Activated naive CD4-positive, alpha-beta T cell treated with Interleukin-2 at 50 U/mL for 16 hours (primary cell): ENCODE measurements at places on chromosomes 12 and 14.

DNA sequence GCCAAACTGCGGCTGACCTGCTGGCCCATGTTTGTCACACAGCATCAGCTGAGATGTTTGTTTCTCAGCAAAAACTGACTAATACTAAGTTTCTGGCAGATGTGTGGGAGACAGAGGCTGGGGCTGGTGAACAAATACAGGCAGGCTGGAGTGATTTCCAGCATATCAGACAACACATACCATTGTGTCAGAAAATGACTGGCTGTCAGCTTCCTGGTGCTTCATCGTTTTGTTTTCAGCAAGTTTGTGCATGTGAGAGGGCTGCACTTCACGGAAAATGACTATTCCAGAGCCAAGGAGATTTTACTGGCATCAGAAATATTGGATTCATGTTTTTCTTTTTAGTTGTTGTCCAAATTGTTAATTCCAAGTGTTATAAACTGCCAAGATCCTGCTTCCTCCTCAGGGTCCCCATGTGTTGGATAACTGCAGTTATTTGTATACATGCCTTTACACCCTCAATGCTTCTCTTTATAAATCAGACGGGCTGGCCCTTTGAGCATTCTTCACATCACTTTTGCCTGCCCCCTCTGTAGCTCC, 145.7 kb downstream of the GALC start:
- DNase-seq: no peak

DNA sequence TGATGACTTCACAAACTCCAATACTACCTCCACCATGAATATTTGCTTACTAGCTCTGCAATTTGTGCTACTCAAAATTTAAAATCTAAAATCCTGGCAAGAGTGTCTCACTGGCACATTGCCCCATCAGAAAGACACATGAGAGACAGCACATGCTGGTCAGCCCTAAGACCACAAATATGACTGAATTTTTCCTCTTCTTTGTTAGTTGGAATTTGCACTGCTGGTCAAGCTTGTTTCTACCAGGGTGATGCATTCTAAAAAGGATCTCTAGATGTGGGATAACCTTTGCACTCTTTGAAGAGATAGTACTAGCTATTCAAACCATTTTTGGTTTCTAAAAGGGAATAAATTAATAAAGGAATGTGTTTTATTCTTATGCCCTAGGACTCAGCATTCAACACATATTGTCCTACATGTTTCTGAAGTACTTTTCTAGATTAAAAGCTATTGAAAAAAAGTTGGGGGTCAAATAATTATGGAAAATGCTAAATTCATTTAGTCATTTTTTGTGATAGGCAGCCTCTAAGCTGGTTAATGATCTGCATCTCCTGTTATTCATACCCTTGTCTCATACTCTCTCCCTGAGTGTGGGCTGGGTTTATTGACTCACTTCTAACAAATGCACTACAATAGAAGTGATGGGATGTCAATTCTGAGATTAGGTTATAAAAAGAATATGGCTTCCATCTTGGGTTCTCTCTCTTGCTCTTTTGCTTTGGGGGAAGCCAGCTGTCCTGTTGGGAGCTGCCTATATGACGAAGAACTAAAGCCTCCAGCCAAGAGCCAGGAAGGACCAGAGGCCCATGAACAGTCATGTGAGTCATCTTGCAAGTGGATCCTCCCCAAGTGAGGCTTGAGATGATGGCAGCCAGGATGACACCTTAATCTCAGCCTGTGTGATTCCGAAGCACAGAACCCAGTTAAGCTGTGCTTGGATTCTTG, 211.5 kb upstream of the CRY1 start:
- no peak for DNase-seq

DNA sequence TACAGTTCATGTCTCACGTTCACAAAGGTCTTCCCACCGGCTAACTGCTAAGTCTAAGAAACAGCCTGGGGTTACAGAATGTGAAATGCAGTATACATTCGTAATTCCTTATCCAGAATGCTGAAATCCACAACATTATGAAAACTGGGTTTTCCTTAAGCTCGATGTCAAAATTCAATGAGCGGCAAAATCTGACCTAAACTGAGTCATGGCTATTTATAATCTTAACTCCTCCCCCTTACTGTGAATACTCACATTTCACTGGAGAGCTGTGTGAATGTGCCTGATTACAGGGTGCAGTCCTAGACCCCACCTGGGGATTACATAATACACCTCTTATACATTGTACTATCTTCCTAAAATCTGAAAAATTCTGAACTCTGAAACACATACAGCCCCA, 35.3 kb downstream of the STX2 start:
- DNase-seq: no peak

DNA sequence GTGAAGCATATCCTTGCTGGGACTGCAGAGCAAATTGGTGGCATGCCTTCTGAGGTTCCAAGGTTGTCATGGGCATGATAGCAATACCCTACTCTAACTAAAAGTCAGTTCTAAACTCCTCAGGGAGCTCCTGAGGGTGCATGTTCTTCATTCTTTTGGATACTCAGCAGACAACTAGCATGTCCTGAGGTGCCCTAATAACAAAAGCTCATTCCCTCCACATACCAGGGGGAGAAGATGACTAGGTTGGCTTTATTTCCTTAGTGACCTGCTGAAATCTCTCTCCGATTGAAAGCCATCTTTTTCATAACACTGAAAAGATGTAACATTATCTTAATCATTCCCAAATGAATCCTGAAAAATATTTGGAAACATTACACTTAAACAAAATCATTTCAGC, 188.7 kb upstream of the IGF1 start:
- no peak for DNase-seq

DNA sequence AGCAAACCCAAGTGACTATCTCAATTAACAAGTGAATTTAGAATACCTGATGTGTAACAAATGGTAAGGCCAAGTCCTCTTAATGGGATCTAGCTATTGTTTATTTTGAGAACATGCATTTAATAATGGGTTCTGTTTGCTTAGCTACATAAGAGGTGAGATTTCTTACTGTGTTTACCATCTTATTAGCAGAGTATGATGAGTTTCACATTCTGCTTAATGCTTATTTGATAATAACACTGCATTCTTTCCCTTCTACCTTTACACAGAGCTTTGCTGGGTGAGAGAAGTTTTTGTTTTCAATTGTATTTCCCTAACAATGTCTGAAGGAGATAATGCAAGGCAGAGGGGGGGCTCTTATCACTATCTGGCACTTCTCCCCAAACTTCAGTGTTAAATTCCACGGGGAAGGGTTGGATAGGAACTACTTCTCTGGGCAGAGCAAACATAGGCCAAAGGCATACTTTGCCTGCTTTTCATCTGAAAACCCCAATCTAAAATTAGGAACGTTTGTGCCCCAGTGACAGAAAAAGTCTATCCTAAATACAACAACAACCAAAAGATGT, 129.0 kb upstream of the ATXN7L3B start:
- no peak for DNase-seq

DNA sequence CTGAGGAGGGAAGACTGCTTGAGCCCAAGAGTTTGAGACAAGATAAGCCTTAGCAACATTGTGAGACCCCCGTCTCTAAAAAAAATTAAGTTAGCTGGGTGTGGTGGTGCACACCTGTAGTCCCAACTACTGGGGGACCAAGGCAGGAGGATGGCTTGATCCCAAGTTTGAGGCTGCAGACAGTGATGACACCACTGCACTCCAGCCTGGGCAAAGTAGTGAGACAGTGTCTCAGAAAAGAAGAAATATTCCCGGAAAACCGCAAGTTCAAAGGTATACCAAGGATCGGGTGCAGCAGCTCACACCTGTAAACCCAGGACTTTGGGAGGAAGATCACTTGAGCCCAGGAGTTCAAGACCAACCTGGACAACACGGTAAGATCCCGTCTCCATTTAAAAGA, 5.8 kb downstream of the PTGES3 start:
- no peak for DNase-seq

DNA sequence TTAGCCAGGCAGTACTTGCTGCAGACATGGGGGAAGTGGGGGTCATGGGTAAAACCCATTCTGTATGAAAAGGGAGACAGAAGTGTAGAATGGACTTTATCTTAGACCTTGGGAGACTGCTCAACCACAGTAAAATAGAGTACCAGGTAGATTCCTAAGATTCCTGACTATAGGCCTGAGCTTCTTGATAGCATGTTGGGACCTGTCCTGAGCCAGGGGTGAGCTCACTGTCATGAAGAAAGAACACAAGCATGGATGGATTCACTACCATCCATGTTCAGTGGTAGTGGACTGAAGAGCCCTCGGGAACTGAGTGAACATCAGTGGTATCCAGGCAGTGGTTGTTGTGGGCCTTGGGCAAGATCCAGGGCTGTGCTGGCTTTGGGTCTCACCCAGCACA, 1003.8 kb downstream of the TMTC2 start:
- no peak for DNase-seq

- no peak for DNase-seq
Observed at GRCh38 chr14:57293866-57294837, 25.4 kb downstream of the AP5M1 start.

DNA sequence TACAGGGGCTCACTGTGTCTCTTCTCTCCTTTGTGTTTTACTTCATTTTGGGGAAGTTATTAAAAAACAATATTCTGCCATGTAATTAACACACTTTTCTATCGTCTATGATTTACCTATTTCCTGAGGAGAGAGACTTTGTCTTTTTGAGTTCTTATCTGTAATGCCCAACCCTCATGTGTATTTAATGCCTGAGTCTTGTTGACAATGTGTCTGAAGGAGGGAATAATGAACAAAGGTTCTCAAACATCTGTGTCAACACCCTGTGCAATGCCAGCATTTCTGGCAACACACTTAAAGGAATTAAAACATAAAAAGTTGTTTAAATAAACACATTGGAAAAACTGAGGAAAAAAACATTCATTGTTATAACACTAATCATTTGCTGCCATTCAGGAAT, 147.1 kb downstream of the SLC15A5 start:
- DNase-seq: no peak

- DNase-seq: no peak
Observed at GRCh38 chr14:81868172-81868571, 334.5 kb upstream of the SEL1L start.

DNA sequence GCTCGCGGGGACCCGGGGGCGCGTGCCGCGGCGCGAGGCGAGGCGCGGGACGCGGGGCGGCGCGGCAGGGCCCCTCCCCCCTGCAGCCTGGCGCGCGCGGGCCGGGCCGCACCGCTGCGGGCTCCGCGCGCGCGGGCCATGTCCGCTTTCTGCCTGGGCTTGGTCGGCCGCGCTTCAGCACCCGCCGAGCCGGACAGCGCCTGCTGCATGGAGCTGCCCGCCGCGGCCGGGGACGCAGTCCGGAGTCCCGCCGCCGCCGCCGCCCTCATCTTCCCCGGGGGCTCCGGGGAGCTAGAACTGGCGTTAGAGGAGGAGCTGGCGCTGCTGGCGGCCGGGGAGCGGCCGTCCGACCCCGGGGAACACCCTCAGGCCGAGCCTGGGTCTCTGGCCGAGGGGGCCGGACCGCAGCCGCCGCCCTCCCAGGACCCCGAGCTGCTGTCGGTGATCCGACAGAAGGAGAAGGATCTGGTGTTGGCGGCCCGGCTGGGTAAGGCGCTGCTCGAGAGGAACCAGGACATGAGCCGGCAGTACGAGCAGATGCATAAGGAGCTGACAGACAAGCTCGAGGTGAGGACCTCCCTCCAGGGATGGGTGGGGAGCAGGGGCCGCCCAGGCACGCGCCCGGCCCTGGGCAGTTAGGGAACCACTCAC, 820 bp downstream of the BICDL1 start:
- peak; percentile 74 for DNase-seq

GRCh38 chr12:75979181-75979580, 52.4 kb downstream of the PHLDA1 start:
- peak; percentile 40 for DNase-seq

DNA sequence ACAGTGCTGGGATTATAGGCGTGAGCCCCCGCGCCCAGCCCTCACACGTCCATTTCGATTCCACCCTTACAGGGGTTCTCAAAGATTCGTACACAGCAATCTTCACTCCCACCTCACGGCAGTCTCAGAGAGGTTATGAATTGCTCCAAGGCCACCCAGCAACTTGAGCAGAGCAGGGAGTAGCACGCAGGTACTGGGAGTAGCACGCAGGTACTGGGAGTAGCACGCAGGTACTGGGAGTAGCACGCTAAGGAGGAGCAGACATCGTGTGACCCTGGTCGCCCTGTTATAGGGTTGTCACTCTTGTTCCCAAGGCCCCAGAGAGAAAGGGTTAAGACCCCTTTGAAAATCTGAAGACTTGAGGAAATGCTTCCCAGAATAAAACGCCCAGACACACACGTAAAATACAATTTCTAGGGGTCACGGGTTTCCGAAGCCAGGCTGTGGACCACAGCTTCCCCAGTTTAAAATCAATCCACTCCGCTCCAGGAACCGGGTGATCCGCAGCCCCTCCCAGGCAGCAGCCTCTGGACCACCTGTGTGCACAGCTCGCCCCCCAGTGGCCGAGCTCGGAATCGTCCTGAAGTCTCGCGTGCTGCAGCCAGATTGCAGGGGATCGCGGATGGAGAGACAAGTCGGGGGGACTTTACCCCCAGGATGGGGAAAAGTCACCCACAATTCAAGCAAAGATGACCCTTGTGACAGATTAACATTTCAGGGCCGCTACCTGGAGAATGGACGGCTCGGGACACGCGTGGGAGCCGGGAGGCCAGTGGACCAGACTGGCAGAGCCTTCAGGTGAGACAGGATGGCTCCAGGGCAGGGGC, 92.0 kb downstream of the SCARB1 start:
- peak; percentile 84 for DNase-seq

DNA sequence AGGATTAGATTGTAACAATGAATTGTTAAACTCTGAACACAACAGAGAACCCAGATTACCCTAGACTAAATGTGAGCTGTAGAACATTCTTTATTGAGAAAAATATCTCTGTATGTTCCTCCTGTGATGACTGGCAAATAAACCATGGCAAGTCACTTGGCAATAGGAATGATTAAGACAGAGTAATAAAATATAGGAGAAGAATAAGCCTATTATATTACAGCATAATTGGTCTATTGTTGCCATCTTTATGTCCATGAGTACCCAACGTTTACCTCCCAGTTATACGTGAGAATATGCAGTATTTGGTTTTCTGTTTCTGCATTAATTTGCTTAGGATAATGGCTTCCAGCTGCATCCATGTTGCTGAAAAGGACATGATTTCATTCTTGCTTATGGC, 211.2 kb upstream of the AVPR1A start:
- DNase-seq: no peak

GRCh38 chr14:95061317-95062093, 95.8 kb downstream of the DICER1 start:
- DNase-seq: no peak

GRCh38 chr12:27673101-27673718, 23.0 kb upstream of the REP15 start:
- DNase-seq: no peak

DNA sequence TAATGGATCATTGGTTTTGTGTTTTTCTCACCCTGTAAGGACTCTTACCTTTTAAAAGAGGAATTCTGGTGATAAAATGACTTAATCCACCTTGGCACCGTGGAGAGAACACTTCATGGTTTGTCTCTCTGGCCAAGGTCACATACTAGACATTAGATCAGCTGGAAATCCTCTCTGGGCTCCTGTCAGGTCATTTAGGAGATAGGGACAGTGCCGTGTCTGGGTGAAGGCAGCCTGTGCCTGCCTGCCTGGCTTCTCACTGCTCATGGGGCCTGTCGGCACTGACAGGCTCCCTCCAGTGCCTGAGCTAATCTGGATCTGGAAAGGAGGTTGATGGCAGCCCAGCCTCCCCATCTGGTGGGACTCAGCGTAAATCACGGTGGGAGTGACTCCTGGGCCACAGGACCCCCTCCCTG, 5.7 kb downstream of the CRADD start:
- DNase-seq: no peak
